ENCODE measurements at places on chromosomes 3 and 15. TPM values are rescaled to one million over a fixed set of nuclear protein-coding genes. Genes with fewer than 3 reads are reported as not detected.

APOD gene
- total RNA-seq, result 0.87 TPM

MRAS gene
- not detected for total RNA-seq

CSTA gene
- total RNA-seq, result not detected

CNTN6 gene
- total RNA-seq, result not detected

UCN2 gene
- 0.11 TPM for total RNA-seq

KY gene
- total RNA-seq, result not detected

ZNF662 gene
- total RNA-seq, result 0.21 TPM

FOXB1 gene
- total RNA-seq, result 11.8 TPM

THRB gene
- total RNA-seq, result not detected
